ENCODE measurements at places on chromosomes 3 and 15.

- no peak for DNase-seq
Measured at GRCh38 chr3:74027121-74027520, 402.4 kb upstream of the PDZRN3 start.

- DNase-seq, result no peak
Measured at GRCh38 chr15:100049483-100049882, 292.3 kb downstream of the ADAMTS17 start.

GRCh38 chr15:73748730-73749129, 4.4 kb downstream of the INSYN1 start:
- DNase-seq, result no peak

GRCh38 chr3:183845608-183846288, 20.4 kb upstream of the MAP6D1 start:
- DNase-seq, result no peak

DNA sequence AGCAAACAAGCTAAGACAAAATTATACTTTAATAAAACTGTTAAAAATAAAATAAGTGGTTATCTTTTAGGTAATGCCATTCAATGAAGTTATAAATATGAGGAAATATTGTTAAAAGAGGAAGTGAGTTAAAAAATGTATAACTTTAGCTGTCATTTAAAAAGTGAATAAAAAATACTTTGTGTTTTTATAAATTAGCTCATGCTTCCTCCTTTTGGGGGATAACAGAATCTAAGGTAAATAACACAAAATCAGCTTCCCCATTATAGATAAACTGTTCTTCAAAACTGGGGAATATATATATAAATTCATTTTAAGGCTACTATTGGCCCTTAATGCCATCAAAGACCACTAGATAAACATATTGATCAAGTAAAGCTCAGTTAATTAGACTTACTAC, 113.7 kb upstream of the AADACL2 start:
- DNase-seq, result no peak

- no peak for DNase-seq
Measured at GRCh38 chr15:52180196-52180835, 10.9 kb downstream of the GNB5 start.

DNA sequence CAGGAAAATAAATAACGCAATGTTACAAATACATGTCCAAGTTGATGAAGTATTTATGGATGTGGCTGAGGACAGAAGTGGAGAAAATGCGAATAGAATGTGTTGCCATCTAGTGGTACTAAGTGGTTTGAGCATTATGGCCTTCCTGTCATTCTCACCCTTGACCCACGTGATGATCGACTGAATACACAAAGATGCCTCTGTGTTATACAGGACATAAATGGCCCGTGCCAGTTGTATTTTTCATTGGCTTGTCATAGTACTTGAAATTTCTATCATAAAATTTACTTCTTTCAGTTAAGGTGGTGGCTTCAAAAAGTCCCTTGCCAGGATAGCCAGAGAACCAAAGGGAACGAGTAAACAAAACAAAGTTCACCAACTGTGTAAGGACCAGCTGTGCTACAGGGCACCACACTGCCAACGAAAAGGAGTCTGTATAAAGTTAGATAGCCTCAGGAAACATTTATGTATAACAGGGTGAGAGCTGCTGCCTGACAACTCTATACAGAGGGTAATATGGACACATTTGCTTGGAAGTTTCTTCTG, 103.7 kb downstream of the MYH15 start:
- DNase-seq, result peak; percentile 76

- peak; percentile 5 for DNase-seq
Measured at GRCh38 chr3:179179979-179180759, 32.0 kb downstream of the PIK3CA start.

GRCh38 chr3:65508750-65509422, 529.8 kb downstream of the MAGI1 start:
- DNase-seq, result no peak

DNA sequence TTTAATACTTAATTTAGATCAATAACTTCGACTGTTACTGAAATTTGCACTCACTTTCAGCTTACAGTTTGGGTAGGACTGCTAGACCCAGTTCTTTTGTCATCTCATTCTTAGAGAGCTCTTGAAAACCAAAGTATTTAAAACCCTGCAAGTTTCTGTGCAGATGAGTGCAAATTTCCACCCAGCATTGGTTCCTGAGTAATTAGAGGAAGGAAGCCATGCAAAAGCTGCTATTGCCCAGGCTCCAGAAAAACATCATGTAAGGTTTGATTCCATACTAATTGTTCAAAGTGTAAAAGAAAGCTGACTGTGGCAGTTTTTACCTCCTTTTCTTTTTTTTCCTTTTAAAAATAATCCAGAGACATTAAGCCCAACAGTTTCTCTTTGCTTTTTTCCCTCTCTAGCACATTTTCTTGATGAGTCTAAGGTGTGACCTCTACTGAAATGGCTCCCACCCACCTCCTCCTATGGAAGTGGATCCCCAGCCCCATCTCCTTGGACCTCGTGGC, 30.3 kb downstream of the ABHD2 start:
- DNase-seq, result no peak

DNA sequence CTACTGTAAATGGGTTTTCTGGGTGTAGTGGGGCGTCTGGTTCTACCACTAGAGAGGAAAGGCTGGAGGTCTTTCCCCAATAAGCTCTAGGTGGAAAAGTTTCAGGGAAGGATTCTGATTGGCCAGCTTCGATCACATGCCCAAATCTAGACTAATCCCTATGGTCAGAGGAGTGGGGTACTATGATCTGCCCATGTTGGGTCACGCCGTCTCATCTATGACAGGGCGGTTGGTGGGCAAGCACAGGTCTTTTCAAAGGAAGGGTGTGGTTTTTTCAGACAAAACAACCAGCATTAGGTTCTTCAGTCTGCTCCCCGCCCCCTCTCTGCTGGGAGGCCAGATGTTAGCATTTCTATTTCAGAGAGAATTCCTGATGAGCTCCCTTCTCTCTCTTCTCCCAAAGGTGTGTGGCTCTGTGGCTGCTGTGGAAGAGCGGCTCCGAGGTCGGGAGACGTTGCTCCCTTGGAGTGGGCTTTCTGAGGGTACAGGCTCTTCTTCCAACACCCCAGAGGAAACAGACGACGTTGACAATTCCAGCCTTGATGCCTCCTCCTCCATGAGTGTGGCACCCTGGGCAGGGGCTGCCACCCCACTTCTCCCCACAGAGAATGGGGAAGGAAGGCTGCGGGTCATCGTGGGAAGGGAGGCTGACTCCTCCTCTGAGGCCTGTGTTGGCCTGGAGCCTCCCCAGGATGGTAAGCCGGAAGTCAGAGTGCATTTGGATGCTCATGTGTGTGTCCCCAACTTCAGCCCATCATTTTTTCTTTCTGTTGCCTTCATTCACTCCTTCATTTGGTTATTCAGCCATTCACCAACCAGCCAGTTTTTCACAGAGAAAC, 9.7 kb upstream of the TATDN2 start:
- DNase-seq, result no peak

- no peak for DNase-seq
Measured at GRCh38 chr15:56913241-56913640, 5.2 kb upstream of the TCF12 start.

DNA sequence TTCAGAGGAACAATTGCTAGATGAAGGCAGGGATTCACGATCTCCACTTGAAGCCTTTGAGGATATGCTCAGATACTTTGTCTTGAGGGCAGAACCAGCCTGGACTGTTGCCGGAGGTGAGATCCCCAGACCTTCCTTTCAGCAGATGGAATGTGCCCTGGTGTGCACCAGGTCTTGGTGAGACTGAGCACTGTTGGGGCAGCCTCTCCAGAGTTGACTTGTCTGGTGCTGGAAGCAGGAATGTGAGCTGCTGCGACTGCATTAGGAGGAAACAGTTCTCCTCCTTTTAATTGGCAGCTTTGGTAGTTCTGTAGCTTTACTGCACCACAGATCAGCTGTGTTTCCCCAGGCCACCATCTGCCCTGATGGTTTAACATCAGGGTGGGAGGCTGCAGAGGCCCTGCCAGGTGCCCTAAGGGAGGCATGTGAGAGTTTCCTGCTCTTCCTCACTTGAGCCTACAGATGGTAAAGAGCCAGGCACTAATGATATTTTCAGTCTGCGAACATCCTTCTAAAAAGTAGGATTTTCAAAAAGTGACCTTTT, 58.5 kb downstream of the CTDSPL start:
- DNase-seq, result no peak

GRCh38 chr3:181699171-181699903, 12.4 kb upstream of the SOX2 start:
- DNase-seq, result no peak

DNA sequence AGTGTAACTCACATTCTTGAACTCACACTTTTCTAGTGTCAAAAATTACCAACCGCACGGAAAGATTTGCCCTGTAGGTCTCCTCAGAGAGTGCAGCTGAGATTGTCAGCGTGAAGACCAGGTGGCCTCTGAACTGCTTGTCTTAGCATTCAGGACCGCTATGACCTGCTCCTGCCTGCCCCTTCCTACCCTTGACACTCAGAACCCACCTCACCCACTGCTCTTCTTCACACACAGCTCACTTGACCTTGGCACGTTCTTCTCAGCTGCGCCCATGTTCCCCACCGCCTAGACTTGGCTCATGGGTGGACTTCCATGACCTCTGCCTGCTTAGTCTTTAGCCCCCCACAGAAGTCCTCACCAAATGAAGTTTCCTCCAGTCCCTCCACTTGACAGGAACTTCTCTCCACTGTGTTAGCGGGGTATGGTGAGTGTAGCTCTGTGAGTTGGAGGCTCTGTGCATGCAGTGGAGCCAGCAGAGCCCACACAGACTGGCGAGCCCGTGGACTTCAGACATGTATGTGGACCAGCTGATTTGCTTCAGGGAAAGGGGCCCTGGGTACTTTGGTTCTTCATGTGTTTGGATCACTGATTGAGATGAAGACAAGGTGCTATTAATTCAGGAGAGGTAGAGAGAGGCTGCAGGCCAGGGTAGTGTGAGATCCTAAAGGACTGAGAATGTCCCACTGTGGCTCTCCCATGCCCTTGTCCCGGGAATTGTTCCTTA, 221.3 kb downstream of the OPA1 start:
- DNase-seq, result no peak

DNA sequence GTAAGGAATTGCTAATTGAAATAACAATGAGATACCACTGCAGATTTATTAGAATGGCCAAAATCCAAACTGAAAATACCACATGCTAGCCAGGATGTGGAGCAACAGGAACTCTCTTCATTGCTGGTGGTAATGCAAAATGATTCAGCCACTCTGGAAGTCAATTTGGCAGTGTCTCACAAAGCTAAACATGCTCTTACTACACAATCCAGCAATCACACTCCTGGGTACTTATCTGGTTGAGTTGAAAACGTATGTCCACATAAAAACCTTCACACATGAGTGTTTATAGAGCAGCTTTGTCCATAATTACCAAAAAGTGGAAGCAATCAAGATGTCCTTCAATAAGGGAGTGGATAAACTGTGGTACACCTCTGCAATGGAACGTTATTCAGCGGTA, 113.3 kb downstream of the SMAD6 start:
- DNase-seq, result peak; percentile 76

- no peak for DNase-seq
Measured at GRCh38 chr15:51053571-51053970, 41.1 kb downstream of the TNFAIP8L3 start.

GRCh38 chr15:68399096-68400065, 32.6 kb downstream of the ITGA11 start:
- no peak for DNase-seq

- DNase-seq, result no peak
Measured at GRCh38 chr3:184441202-184441900, 61.5 kb downstream of the CHRD start.

DNA sequence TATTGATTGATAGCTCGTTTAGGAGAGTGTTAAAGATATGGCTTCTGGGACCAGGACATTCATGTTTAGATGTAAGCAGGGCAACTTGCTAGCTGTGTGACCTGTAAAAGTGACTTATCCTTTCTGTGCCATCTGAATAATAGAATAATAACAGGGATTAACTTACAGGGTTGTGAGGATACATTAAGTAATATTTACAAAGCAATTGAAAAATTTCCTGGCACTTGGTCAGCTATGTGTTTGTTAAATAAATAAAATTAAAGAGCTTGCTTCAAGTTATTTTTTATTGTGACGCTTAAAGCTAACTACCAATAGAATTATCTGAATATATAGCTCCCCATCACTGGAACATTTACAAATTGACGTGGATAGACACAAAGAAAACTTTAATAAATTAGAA, 287.9 kb upstream of the CDIN1 start:
- no peak for DNase-seq

- DNase-seq, result peak; percentile 16
Measured at GRCh38 chr3:179244878-179245277, 6.0 kb downstream of the KCNMB3 start.

- no peak for DNase-seq
Measured at GRCh38 chr15:29917600-29918597, 95.6 kb upstream of the TJP1 start.

DNA sequence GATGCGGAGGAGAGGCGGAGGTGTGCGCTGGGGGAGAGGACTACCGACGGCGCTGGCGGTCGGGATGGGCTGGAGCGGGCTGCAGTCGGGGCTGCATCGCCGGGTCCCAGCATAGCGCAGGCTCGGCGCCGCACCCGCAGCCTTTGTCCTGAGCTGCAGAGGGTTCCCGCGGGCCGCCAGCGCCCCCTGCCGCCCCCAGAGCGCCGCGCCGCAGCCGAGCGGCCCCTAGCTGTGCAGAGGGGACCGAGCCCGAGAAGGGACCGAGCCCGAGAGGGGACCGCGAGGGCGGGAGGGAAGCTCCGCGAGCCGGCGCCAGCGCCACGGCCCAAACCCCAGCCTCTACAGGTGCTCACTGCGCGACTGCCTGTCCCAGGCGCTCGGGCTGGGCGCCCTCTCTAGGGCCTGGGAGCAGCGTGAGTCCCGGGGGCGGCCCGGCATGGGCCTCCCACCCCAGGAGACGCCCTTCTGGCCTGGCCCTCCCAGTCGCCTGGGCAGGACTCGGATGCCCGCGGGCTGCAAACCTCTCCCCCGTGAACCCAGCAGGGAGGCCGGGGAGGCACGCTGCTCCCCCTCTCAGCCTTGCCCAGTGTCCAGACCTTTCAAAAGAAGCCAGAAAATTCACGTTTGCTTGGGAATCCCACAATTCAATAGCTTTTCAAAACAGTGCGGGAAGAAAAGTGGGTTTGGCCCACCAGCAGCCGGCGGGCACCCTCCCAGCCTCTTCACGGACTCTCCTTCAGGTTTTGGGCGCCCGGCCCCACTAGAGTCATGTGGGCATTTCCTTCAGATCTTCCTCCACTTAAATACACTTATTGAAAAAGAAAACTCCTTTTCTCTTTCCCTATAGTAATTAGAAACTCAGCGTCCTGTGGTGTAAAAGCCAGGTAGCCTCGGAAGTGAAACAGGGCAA, 134.7 kb downstream of the TPRA1 start:
- peak; percentile 95 for DNase-seq

DNA sequence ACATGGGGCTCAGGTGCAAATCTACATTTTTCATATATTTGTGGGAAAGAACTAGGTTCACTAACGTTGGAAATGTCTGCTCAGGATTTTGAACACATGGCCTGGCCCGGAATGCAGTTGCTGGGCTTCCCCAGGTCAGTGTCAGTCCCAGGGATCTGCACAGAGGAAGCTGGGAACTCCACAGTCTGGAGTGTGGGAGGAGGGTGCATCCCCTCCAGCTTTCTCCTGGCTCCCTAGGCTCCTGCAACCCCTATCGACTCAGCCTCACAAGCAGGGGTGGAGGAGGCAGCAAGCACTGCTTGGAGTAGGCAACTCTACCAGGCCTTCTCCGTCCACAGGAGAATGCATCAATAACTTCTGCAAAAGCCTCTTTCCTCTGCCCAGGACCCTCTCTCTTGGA, 30.1 kb upstream of the HCN4 start:
- no peak for DNase-seq

GRCh38 chr3:24763393-24763792, 268.7 kb upstream of the THRB start:
- DNase-seq, result no peak

- DNase-seq, result no peak
Measured at GRCh38 chr3:129553171-129553570, 10.2 kb downstream of the H1-8 start.

GRCh38 chr3:48088056-48088748, 72.0 kb upstream of the MAP4 start:
- DNase-seq, result peak; percentile 31
